Activated CD4-positive, alpha-beta T cell treated with anti-CD3 and anti-CD28 coated beads for 48 hours (primary cell): ENCODE measurements at places on chromosomes 5 and 9.

DNA sequence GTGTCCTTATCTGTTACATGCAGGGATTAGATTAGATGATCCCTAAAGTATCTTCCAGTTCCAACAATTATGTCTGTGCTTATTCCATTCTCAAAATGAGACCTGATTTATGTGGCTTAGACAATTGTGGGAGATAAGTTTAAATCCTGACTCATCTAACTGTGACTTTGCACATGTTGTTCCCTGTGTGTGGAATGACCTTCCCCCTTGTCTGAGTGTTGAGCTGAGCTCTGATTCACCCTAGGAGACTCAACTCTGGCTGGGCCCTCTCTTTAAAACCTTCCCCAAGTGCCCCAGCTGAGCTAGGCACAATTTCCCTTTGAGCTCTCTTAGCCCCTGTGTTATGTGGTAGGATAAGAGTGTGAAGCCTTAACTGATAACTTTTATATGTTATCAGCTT, 118.9 kb upstream of the ELL2 start:
- DNase-seq, result peak; percentile 35

- no peak for DNase-seq
These were observed 22.0 kb upstream of the PTBP3 start for GRCh38 chr9:112355427-112355897.

GRCh38 chr9:34689512-34689911, 1.6 kb downstream of the CCL19 start:
- DNase-seq, result no peak

DNA sequence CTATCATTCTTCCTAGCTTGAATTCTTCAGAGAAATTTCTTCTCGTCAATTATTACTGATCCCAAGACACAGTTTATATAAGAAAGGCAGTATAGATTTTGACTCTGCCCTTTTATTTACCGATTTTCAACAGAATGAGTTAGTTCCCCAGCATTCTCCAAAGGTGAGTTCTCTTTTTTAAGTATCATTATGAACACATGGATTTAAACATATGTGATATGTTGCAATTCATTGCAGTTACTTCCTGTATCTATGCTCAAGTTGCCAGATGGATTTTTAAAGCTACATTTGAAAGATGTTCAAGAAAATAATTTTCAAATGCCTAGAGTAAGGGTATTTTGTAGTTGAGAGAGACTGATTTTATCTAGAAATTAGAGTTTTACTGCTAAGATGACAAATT, 8.4 kb downstream of the WDR41 start:
- no peak for DNase-seq
